ENCODE measurements at places on chromosomes 5 and 9.

GRCh38 chr9:36937951-36938350, 96.1 kb downstream of the PAX5 start:
- no peak for DNase-seq

GRCh38 chr5:115325296-115325959, 29.0 kb upstream of the CCDC112 start:
- no peak for DNase-seq

- DNase-seq = no peak
Measured at GRCh38 chr9:2639786-2640185, 18.2 kb downstream of the VLDLR start.

DNA sequence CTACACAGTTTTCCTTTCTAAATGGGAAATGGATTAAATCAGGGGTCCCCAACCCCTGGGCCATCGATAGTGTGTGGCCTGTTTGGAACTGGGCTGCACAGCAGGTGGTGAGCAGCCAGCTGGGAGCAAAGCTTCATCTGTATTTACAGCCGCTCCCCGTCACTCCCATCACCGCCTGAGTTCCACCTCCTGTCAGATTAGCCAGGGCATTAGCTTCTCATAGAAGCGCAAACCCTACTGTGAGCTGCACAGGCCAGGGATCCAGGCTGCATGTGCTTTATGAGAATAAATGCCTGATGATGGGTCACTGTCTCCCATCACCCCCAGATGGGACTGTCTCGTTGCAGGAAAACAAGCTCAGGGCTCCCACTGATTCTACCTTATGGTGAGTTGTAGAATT, 41.2 kb upstream of the FLT4 start:
- DNase-seq = no peak

DNA sequence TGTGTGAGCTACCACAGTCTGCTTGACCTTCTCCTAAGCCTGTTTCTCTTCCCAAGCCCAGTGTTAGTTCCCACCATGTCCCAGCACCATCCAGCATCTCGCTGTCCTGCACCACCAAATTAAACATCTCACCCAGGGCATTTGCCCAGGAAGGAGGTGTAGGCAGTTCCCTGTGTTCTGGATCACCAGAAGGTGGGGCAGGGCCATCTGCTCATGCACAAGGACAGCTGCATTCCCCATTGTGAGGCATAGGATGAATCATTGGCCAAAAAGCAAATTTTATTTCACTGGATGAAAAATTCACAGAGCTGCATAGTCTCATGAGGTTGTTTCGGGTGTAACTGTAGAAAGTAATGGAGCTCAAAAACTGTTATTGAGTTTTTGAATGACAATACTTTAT, 89.5 kb upstream of the GRIA1 start:
- no peak for DNase-seq

- DNase-seq = no peak
Measured at GRCh38 chr5:153530357-153531143, 40.1 kb downstream of the GRIA1 start.
